Amniotic stem cell (primary cell): ENCODE measurements at places on chromosomes 1 and 21.

DNA sequence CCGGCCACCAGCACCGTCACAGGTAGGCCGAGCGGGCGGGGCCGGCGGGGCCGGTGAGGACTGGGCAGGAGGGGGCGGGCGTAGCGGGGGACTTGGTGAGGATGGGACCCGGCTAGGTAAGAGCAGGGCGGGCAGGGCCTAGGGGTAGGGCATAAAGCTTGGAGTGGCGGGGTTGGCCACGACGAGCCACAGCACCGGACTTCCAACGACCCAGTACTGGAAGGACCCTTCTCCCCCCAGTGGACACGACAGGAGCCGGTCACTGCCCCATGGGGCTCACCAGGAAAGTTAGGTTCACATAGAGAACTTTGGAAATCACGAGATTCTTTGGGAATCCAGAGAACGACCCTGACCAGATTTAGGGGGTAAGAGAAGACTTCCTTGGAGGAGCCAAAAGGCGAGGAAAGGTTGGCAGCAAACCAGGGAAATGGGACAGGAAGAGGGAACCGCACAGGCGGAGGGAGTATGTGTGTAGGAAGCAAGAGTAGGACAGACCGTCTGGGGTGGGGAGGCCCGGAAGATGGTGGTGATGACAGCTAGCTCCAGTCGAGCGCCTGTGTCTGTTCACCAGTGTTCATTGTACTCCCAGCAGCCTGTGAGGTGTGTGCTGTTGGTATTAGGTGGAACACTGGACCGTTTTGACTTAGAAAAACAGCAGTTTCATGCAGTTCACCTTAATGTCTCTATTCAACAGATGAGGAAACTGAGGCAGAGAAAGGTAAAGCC is 20.4 kb downstream of the ZNF362 start:
- no peak for DNase-seq

DNA sequence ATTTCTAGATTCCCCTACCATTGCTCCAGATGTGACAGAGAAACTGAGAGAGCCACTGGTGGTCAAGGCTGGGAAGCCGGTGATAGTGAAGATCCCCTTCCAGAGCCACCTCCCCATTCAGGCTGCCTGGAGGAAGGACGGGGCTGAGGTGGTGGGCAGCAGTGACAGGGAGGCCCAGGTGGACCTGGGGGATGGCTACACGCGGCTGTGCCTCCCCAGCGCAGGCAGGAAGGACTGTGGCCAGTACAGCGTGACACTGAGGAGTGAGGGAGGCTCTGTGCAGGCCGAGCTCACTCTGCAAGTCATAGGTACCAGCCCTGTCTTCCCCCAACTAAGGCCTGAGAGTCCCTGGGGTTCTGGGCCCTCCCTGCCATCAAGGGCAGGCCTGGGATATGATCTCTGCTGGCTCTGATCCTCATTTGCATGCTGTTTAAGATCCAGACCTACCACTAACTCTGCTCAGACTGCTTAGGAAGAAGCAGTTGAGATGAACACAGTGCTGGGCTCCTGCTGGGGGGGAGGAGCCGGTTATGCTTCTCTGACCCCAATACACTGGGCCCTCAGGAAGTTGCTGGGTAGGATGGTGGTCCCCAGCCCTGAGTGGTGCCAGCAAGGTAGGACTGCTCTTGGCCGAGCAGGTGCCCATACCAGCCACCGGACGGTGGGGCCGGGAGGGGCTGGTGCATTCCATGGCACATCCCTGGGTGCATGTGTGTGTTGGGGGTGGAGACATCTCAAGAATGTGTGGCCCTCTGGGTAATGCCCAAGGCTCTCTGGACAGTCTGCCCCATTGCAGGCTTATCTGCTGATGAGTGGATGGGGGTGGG is 25.1 kb downstream of the IGFN1 start:
- no peak for DNase-seq

DNA sequence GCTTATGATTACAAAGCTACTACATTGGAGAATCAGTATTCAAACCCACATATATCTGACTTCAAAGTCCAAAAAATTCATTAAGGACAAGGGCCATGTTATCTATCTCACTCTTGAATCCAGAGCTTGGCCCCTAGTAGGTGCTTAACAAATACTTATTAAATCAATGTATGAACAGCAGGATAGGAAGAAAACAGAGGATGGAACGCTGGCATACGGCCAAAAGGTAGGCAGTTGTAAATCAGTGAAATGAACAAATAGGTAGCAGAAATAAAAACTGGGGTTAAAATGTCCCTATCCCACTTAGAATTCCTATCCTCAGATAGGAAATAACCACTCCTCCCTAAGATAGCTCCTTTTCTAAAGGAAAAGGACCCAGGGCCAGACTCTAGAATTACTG is 2.0 kb downstream of the MRPL24 start:
- no peak for DNase-seq

GRCh38 chr1:11857164-11857851 is 1.4 kb downstream of the NPPB start:
- DNase-seq: no peak

- no peak for DNase-seq
These were observed 188.0 kb downstream of the RERE start for GRCh38 chr1:8629241-8630091.

DNA sequence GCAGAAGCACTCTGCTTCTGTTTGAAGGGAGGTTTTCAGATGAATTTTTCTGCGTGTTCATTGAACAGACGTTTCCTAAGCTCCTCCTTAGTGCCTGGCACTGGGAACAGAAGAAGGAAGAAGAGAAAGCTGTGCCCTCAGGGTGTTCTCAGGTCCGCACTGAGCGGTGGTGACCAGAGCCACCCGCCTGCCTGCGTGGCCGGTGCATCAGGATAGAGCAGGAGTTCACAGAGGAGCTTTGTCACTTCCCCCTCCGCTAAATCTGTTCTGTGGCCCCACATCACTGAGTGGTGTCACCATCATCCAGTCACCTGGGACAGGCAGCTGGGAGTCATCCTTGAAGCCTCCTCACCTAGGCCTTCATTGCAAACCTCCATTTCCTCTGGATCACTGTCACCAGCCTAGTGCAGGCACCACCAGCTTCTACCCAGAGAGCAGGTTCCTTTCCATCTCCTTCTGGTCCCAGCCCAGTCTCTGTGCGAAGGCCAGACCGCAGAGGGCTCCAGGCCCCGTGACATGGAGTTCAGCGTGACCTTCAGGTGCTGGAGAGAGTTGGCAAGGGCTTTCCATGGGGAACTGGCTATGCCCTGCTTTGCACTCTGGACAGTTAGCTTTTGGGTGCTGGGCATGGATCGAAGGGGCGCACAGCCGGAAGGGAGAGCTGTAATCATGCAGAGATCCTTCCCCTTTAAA is 21.7 kb downstream of the PARK7 start:
- no peak for DNase-seq

GRCh38 chr1:115225993-115226685 is 111.9 kb downstream of the NGF start:
- DNase-seq: no peak

DNA sequence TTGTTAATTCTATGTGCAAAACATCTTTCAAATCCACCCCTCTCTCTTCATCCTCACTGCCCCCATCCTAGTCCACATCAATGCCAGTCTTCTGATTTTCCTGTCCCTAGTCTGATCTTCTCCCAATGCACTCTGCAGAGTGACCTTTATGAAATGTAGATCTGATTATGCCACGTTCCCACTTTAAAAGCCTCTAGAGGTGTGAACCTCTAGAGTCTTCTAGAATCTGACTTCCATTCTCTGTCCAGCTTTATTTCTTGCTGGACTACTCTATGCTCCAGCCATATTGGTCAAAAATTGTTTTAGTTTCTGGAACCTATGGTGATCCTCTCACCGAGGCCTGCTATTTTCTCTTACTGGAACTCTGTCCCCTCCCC is 32.5 kb downstream of the ZNF648 start:
- no peak for DNase-seq

- no peak for DNase-seq
These were observed 10.7 kb downstream of the MR1 start for GRCh38 chr1:181044449-181044966.
